Cerebellar nuclear complex (tissue), 1 donor: ENCODE measurements at places on chromosomes 12 and 14.

DNA sequence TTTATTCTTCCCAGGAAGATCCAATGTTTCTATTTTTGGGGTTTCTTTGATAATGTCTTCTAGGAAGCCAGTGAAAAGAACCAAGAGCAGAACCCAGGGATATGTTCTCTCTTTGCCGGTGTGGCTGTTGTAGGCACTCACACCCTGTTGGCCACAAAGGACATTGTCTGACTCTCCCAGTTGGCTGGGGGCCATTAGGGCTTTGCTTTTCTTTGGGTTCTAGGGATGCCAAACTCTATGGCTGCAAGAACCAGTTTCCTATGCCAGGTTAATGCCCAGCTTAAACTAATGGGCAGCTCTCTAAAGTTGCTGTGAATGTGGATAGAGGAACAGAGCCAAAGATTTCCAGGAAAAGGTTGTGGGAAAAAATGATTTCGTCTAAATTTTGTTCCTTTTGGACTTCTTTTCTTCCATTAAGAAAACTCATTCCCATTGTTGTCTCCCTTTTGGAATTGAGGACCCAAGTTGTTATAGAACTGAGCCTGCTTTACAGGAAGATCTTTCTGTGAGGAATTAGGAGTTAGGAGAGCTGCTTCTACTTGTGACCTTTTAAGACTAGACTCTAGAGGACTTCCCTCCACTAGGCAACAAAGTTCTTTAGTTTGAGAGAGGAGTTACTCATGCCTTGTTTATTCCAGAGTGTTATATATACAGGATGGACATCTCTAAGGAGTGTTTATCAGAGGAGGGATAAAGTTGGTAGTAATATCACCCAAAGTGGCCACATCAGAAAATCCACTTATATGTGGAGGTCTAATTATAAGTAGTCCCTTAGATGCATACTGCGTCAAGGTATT, 13.1 kb downstream of the COPZ1 start:
- no peak for DNase-seq

GRCh38 chr12:25981597-25981996, 23.1 kb downstream of the RASSF8 start:
- no peak for DNase-seq

GRCh38 chr14:38524636-38525509, 269.0 kb upstream of the CLEC14A start:
- DNase-seq: no peak

DNA sequence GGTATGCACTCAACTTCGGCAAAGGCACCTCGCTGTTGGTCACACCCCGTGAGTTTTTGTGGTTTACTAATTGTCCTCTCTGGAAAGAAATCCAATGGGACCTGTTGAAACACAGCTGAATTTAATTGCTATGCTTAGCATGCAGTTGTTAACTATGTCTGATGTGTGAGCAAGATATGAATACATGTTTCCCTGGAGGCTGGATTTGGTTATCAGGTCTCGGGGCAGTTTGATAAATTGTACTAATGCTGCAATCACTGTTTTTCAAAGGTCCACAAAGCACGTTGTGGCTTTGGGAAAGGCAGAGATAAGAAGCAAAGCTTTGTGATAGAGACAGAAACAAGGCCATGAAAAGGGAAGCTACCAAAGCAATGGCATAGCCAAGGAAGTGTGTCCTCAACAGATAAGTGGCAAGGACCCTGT, 91.3 kb downstream of the DAD1 start:
- DNase-seq: no peak

DNA sequence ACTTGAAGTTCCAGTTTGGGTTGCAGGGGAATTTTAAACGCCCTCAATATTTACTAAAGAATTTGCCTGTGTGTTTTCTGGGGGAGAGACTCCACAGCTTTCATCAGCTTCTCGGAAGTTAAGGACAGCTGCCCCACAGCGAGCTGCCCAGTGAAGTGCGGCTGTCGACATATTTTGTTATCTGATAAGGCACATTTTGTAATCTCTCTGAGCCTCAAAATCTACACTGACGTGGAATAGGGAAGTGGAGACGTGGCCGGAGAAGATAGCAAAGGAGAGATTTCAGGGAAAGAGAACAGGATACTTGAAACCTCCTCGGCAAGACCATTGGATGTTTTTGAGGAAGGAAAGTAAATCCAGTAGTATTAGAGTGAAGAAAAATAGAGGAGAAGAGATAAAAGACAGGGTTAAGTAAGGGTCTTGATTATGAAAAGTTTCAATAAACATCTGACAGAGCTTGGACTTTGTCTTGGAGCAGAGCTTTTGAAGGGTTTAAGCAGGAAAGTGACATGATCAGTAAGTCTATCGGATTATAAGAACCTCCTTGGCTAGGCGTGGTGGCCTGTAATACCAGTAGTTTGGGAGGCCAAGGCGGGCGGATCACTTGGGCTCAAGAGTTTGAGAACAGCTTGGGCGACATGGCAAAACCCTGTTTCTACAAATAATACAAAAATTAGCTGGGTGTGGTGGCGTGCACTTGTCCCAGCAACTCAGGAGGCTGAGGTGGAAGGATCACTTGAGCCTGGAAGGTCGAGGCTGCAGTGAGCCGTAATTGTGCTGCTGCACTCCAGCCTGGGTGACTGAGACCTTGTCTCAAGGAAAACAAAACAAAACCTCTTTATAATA, 1.1 kb downstream of the POLR3B start:
- DNase-seq: no peak

DNA sequence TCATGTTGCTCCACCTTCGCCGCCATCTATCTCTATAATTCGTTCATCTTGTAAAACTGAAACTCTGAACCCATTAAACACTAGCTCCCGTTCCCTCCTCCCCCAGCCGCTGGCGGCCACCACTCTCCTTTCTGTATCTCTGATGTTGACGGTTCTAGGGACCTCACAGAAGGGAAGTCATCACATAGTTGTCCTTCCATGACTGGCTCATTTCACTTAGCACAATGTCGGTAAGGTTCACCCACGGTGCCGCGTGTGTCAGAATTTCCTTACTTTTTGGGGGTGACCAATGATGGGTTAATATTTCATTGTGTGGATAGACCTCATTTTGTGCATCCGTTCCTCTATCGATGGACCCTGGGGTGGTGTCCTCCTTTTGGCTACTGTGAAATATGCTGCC, 2.0 kb upstream of the CACNA2D4 start:
- DNase-seq: no peak

DNA sequence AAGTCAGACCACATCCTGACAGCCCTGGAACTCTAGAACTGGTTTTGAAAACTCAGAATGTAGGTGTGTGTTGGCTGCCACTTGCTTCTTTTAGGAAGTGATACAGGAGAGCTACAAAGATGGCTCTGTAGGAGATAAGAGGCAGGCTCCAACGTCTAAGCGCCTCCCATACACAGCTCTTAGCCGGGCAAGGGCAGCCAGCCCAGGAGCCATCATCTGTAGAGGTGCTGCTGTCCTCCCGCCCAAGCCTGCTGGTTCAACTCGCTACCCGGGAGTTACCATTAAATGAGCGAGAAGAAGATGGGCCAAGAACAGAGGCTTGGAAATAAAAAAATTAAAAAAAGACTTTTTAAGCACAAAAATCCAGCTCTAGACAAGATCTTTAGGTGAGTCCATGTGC, 61.2 kb upstream of the DIO3 start:
- no peak for DNase-seq

DNA sequence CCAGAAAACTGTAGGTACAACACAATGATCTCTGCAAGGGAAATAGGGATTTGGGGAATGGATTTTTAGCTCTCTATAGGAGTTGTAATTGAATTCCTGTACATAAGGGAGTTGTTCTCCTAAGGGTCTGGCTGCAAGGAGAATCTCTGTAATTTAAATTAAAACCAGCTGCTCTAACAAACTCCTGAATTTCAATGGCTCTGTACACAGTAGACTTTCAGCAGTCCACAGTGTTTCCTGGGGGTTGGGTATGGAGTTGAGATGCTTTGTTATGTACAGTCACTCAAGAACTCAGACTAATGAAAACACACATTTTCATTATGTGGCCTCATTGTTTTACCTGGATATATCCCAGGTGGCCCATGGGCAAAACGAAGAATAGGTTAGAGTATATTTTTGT, 93.2 kb downstream of the NAV3 start:
- DNase-seq: no peak
